PC-9 (cell line): ENCODE measurements at places on chromosomes 7 and 10.
A peak's percentile ranks its signal among the peaks of the same experiment; 100 is the strongest.

DNA sequence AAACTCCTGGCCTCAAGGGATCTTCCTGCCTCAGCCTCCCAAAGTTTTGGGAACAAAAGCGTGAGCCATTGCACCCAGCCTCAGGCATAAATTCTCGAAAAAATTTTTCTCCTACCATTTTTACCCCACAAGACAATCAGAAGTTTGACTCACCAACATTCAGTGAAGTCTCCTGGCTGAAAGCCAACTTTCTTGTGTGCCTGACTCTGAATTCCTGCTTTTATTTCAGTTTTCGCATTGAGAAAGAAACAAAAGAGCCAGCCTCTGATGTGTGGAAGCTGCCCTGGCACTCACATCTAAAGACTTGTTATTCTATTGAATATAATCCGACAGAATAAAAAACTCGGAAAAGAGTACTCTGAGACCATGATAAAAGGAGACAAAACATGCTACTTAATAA, 402.9 kb downstream of the MAGI2 start:
- no peak for DNase-seq

- peak; percentile 82 for DNase-seq
Measured at GRCh38 chr10:114026189-114027040, 17.3 kb upstream of the ADRB1 start.

GRCh38 chr10:123149568-123150270, 1.8 kb downstream of the HMX2 start:
- DNase-seq = no peak

DNA sequence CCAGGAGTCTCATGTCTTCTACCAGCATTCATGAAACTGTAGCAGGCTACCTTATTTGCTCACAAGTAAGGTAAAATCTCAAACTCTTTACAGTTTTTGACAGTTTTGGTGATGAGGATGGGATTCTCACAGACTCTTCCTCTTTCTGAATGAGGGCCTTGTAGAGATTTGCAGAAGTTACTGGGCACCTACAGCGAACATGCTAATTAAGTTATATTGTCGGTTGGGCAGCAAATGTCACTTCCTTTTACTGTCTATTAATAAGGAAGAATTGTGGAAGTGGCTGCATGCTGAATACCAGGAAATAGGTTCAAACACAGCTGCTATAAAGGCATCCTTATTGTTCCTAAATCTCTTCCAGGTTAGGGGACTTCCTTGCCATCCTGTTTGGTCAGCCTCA, 189.6 kb downstream of the DNAJC1 start:
- no peak for DNase-seq

GRCh38 chr10:51620131-51620530, 79.3 kb downstream of the CSTF2T start:
- no peak for DNase-seq

DNA sequence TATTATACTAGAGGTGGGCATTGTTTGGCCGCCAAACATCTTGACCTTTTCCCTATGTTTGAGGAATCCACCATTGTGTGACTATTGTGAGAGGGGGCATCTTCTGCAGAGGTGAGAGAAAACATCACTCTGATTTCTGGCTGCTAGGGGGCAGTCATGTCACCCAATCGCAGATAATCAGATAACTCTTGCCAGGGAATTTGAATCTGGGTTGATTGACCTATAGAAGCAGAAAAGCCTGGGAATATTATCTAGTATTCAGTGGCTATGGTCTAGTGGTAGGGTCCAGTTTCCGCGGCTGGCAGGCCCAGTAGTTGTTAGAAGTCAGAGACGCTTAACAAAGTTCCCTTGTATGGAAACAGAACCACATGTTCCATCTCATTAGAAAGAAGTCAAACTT, 808.5 kb downstream of the PHTF2 start:
- DNase-seq = no peak

DNA sequence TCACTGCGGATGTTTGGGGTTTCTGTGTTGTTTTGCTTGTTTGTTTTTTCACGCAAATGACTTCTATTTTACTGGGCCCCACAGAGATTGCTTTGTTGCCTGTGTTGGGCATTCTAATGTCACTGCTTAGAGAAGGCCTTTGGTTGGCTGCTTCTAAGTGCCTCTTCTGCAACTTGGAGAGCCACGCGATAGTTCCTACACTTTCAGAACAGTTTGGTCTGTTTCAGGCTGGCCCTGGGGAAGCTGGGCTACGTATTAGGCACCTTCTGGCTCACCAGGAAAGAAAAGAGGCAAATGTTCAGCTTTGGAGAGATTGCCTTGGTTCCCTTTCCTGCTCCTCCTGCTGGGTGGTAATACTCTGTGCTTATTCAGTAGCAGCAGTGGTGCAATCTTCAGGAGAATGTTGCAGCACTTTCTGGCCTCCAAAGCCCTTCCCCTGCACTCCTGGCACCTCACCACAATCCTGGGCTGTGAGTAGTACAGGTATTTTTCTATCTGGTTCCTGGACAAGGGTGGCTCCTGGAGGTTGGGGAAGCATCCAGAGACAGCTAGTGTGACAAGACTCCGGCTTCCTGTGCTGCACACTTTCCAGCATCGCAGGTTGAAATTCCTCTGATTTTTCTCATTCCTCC, 1.2 kb downstream of the ANTXRL start:
- peak; percentile 95 for DNase-seq

GRCh38 chr10:91295346-91295745, 74.9 kb downstream of the PCGF5 start:
- no peak for DNase-seq

DNA sequence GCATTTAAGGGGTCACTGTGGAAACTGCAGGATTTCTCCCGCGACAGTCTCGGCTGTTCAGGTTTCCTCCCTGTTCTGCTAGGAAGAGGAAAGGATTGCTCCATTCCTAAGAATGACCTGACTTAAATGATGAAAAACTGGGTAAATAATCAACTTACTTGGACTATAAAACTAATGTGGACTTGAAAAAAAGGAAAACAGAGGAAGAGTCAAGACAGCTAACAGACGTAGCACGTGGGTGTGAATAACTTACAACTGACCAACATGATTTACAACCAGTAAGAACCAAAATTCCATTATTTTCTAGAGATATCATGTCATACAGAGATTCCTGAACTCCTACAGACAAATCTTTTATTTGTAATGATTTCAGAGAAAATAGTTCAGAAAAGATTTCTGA, 93.8 kb downstream of the ADAM12 start:
- DNase-seq = no peak

GRCh38 chr7:86708031-86708680, 64.4 kb downstream of the GRM3 start:
- DNase-seq = no peak

- DNase-seq = no peak
Measured at GRCh38 chr7:25206765-25207164, 21.5 kb downstream of the NPVF start.

DNA sequence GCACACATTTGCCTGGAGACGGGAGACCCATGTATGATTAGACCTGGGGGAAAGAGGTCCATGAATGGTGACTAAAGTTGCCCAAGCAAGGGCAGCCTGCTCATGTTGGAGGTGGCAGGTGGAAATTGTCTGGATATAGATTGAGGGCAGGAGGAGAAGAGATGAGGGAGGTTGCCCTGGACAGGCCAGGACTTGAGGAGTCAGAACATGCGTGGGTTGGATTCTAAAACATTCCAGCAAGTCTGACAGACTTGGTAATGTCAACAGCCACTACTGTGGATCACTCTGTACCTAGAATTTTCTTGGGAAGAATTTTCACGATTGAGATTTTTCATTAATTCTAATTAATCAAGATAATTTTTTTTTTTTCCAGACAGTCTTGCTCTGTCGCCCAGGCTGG, 19.1 kb upstream of the SVOPL start:
- no peak for DNase-seq
